RPMI7951 (cell line): ENCODE measurements at places on chromosomes 16 and 17. TPM values are rescaled to one million over a fixed set of nuclear protein-coding genes. Genes with fewer than 3 reads are reported as not detected.

The TANC2 gene
- total RNA-seq = 6.0 TPM in 2 replicates

The CCR7 gene
- not detected in 2 replicates for total RNA-seq

The ABCA10 gene
- total RNA-seq = 0.12 TPM in 1 of 2 replicates, not detected in the other

The RHBDL1 gene
- total RNA-seq = 0.72 TPM in 1 of 2 replicates, not detected in the other

The RAB37 gene
- total RNA-seq = not detected in 2 replicates

The KRTAP4-9 gene
- total RNA-seq = not detected in 2 replicates

The CMTM2 gene
- total RNA-seq = 0.98 TPM in 1 of 2 replicates, not detected in the other

The SCRN2 gene
- 17.8 and 18.4 TPM in 2 replicates for total RNA-seq

The ZNF205 gene
- 8.8 and 9.3 TPM in 2 replicates for total RNA-seq

The ALOX12 gene
- not detected in 2 replicates for total RNA-seq

The MT1E gene
- 604 and 676 TPM in 2 replicates for total RNA-seq

The TBX2 gene
- 20.9 and 24.9 TPM in 2 replicates for total RNA-seq

The SLC5A10 gene
- total RNA-seq = not detected in 2 replicates

The ABCA3 gene
- total RNA-seq = 0.20 and 0.60 TPM in 2 replicates

The PLLP gene
- 0.24 and 2.1 TPM in 2 replicates for total RNA-seq

The CDC42EP4 gene
- 12.9 and 16.5 TPM in 2 replicates for total RNA-seq

The CD19 gene
- not detected in 2 replicates for total RNA-seq

The MSLN gene
- 0.10 TPM in 1 of 2 replicates, not detected in the other for total RNA-seq

The ABCC12 gene
- 0.29 and 0.48 TPM in 2 replicates for total RNA-seq

The PYY gene
- total RNA-seq = not detected in 2 replicates

The TP53TG3F gene
- 0.10 TPM in 1 of 2 replicates, not detected in the other for total RNA-seq

The G6PC1 gene
- not detected in 2 replicates for total RNA-seq

The SRCAP gene
- 2.6 and 5.3 TPM in 2 replicates for total RNA-seq

The SCNN1B gene
- total RNA-seq = not detected in 2 replicates

The NPIPA3 gene
- total RNA-seq = 0.29 and 0.48 TPM in 2 replicates

The CEP295NL gene
- total RNA-seq = 0.49 TPM in 1 of 2 replicates, not detected in the other

The RDM1 gene
- total RNA-seq = 0.96 and 2.4 TPM in 2 replicates

The NPIPB9 gene
- total RNA-seq = not detected in 2 replicates

The SPATA22 gene
- total RNA-seq = not detected in 2 replicates

The SOCS1 gene
- total RNA-seq = 17.1 and 21.2 TPM in 2 replicates

The MYCBPAP gene
- total RNA-seq = 0.29 TPM in 1 of 2 replicates, not detected in the other

The SAT2 gene
- total RNA-seq = 17.4 and 31.2 TPM in 2 replicates

The SGCA gene
- total RNA-seq = not detected in 2 replicates

The MAPT gene
- total RNA-seq = 0.10 and 0.12 TPM in 2 replicates

The PIPOX gene
- 10.0 and 11.7 TPM in 2 replicates for total RNA-seq

The GRIN2A gene
- 0.59 and 1.2 TPM in 2 replicates for total RNA-seq

The NACA2 gene
- not detected in 2 replicates for total RNA-seq

The ZFPM1 gene
- 0.88 and 1.1 TPM in 2 replicates for total RNA-seq

The BCAR1 gene
- 19.7 and 20.3 TPM in 2 replicates for total RNA-seq

The DNAH17 gene
- 0.12 and 0.59 TPM in 2 replicates for total RNA-seq

The PRSS33 gene
- not detected in 2 replicates for total RNA-seq

The GDPD3 gene
- 0.29 and 0.48 TPM in 2 replicates for total RNA-seq

The PLCD3 gene
- total RNA-seq = 11.7 and 15.3 TPM in 2 replicates

The TLCD1 gene
- 3.2 and 8.7 TPM in 2 replicates for total RNA-seq

The IGSF6 gene
- not detected in 2 replicates for total RNA-seq
